ENCODE measurements at places on chromosomes 1 and 21.

DNA sequence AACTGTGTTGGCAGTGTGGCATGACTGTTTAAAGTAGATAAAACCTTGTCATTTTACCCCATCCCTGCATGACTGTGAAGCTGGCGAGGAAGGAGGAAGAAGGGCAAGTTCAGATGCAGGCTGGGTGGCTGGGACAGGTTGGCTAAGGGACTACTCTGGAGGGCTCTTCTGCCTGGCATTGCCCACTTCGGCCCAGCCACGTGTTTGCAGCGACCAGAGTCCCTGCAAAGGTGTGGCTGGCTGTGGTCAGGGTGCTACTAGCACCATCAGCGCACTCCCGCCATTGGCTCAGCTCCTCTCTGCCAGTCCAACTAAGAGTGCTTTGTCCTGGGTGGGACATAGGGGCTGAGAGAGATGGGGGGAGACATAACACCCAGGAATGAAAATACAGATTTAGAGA, 7.2 kb downstream of the C1orf115 start:
- no peaks in the 10 kb centered on the region for H3K4me1 ChIP-seq
- peaks cover 8% of the 10 kb centered on the region for H3K36me3 ChIP-seq
- no peak overlapping the region for H3K27ac ChIP-seq
- DNase-seq: no peak
- no peaks in the 10 kb centered on the region for H3K27me3 ChIP-seq

GRCh38 chr1:101522486-101522885, 285.7 kb downstream of the S1PR1 start:
- no peaks in the 10 kb centered on the region for H3K4me1 ChIP-seq
- H3K4me3 ChIP-seq: no peak overlapping the region
- H3K27ac ChIP-seq: no peak overlapping the region

DNA sequence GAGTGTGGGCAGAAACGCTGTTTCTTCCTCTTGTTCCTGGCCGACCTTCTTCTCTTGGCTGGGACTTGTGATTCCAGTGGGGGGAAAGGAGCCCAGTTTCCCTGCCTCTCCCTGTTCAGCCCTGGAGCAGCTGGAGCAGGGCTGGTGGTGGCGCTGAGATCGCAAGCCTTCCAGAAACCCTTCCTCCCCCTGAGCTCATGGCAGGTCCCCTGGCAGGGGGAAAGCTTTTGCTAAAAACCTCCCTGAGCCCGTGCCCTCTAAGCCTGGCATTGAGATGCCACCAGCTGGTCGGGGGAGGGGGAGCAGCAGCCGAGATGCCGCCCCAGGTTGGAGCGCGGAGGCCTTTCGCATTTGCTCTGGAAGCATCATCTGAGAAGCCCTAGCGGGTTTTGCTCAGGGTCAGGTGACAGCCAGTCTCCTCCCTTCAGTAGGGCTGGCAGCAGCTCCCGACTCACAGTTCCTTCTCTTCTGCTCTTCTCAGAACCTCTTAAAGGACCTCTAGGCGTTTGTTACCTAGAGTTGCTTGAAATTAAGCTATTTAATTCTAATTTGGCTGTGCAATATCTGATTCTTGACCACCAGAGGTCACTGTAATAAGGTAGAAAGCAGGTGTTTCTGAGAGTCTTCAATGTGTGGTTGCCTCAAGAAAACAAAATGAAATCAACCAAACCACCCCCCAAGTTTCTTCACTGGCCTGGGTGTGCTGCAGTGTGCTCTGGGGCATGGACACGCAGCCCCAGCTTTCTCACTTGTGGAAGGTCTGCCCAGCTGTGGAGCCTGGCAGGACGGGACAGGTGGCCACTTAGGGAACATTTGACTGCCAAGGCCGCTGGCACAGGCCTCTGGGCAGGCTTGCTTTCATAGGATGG, 257.3 kb downstream of the CAMTA1 start:
- no peak overlapping the region for H3K27ac ChIP-seq
- H3K4me1 ChIP-seq: no peaks in the 10 kb centered on the region
- H3K36me3 ChIP-seq: no peaks in the 10 kb centered on the region
- H3K27me3 ChIP-seq: no peaks in the 10 kb centered on the region
- DNase-seq: no peak

GRCh38 chr1:33005117-33005837, 31.4 kb downstream of the AK2 start:
- H3K27ac ChIP-seq: peak overlapping the region; percentile 16
- no peaks in the 10 kb centered on the region for H3K27me3 ChIP-seq
- no peak for DNase-seq
- H3K36me3 ChIP-seq: peaks cover 10% of the 10 kb centered on the region

GRCh38 chr21:32329776-32330175, 31.1 kb downstream of the MRAP start:
- peak overlapping the region; percentile 11 for H3K27ac ChIP-seq
- H3K4me1 ChIP-seq: peaks cover 8% of the 10 kb centered on the region
- peaks cover 54% of the 10 kb centered on the region for H3K36me3 ChIP-seq
- no peaks in the 10 kb centered on the region for H3K27me3 ChIP-seq
- H3K4me3 ChIP-seq: no peak overlapping the region

Measured in upper lobe of left lung (tissue), 6 donors.